PC-9 (cell line): ENCODE measurements at places on chromosomes 1 and 21. TPM values are rescaled to one million over a fixed set of nuclear protein-coding genes. Genes with fewer than 3 reads are reported as not detected.

Gene PGLYRP4
- not detected in 2 replicates for total RNA-seq

Gene CR1
- not detected in 2 replicates for total RNA-seq

Gene C8B
- not detected in 2 replicates for total RNA-seq

- DNase-seq = peak; percentile 82
These were observed 62.5 kb upstream of the TNFSF4 start for GRCh38 chr1:173269490-173270230.

GRCh38 chr21:42234464-42235241 is 15.7 kb downstream of the ABCG1 start:
- DNase-seq = no peak
